ENCODE measurements at places on chromosomes 2 and 18.

DNA sequence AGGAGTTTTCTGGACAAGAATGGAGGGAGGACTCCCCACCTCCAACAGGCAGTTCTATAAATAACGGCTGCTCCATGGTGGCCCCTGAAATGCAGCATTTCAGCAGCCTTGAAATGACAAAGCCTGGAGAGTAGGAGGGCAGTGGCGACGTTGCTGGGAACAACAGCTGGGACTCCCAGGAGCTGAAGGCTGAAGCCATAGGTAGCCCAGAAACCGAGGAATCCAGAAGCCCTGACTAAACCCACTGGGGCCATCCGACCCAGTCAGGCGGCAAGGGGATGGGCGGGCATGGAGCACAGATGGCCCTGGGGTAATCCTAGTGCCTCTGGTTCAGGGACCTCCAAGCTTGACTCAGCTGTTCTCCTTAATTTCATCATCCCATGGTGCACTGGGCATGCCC is 9.0 kb downstream of the PRKAG3 start:
- H3K4me3 ChIP-seq: no peak overlapping the region
- no peak for DNase-seq
- H3K27me3 ChIP-seq: peaks cover 33% of the 10 kb centered on the region
- no peak overlapping the region for H3K27ac ChIP-seq

DNA sequence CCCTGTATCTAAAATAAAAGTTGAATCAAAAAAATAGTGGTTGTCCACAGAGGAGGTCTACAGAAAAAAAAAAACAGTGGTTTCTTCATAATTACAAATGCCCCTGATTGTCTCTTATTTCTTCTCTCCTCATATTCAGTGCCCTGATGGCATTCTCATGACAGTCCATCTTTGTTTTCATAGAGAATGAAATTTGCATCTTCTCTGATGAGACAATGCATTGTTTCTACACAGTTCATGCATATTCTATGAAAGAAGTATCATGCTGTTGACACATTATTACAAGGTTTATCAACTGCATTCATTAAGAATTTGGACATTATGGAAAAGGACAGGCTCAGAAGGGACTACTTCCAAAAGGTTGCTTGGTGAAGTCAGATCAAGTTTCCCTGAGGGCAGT is 59.5 kb downstream of the LHCGR start:
- no peak overlapping the region for H3K27ac ChIP-seq
- DNase-seq: no peak
- H3K4me1 ChIP-seq: no peaks in the 10 kb centered on the region
- no peak overlapping the region for H3K4me3 ChIP-seq
- no peaks in the 10 kb centered on the region for H3K36me3 ChIP-seq

DNA sequence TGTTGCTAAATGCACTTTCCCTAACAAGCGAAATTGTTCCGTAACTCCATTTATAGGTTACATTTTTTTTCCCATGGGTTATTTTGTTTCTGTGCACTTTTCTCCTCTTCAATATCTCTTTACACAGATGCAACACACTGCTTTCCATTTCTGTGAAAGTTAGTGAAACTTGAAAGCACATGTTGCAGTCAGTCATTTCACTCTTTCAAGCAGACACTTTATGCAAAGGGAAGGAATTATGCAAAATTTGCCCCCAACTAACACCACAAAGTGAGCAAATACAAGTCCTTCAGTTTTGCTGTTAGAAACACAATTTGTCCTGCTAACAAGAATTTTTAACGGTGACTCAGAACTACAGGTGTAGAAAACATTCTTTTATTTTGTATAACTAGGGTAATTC is 124.8 kb downstream of the PTH2R start:
- H3K36me3 ChIP-seq: no peaks in the 10 kb centered on the region
- DNase-seq: no peak
- H3K4me1 ChIP-seq: no peaks in the 10 kb centered on the region
- no peak overlapping the region for H3K4me3 ChIP-seq

- H3K27ac ChIP-seq: no peak overlapping the region
- H3K4me1 ChIP-seq: no peaks in the 10 kb centered on the region
- H3K27me3 ChIP-seq: no peaks in the 10 kb centered on the region
- no peak for DNase-seq
- no peak overlapping the region for H3K4me3 ChIP-seq
These were observed 8.1 kb downstream of the FBXO48 start for GRCh38 chr2:68458981-68459380.

DNA sequence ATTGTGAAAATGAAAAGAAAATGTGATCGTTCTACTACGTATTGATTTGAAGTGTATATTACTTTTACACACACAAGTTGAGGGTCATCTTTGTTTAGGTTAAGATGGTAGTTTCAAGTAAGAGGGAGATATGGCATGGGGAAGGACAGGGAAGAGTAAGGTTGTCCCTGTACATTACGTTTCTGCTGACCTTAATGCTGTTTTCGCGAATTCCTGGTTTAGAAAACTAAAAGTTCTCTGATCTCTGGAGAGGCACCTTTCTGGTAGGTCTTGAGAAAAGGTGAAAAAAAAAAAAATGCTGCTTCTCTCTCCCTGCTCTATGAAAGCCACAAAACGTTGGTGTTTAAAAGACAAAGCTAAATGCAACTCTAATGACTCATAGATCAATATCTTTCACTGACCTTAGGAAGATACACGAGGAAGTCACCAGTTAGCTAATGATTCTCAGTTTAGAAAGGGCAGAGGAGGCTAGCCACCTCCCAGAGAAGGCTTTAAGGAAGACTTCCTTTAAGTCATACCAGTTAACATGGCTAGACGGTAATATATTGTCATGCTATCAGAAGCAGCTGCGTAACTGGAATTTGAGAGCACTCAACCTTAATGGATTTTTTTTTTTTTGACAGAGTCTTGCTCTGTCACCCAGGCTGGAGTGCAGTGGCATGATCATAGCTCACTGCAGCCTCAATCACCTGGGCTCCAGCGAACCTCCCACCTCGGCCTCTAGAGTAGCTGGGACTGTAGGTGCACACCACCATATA is 13.2 kb downstream of the TXNDC2 start:
- H3K4me3 ChIP-seq: no peak overlapping the region
- peaks cover 14% of the 10 kb centered on the region for H3K4me1 ChIP-seq
- DNase-seq: no peak
- H3K27ac ChIP-seq: no peak overlapping the region
- no peaks in the 10 kb centered on the region for H3K27me3 ChIP-seq
- no peaks in the 10 kb centered on the region for H3K36me3 ChIP-seq

DNA sequence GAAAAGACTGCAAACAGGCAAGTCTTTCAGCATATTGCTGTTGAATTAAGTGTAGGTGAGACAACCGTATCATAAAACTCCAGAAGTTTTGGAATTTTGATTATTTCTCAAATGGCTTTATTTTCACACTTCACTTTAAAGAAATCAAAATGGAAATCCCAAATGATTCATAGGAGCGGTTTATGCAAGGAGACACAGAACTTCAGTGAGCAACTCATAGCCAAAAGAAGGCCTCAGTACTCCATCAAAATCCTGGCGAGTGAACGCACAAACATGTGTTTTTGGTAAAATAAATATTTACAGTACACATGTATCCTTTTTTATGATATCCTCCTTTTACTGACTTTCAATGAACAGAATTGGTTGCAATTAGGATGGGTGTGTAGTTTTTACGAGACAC is 140.4 kb upstream of the APCDD1 start:
- H3K36me3 ChIP-seq: no peaks in the 10 kb centered on the region
- no peak overlapping the region for H3K4me3 ChIP-seq
- no peaks in the 10 kb centered on the region for H3K4me1 ChIP-seq
- H3K27ac ChIP-seq: no peak overlapping the region
- H3K27me3 ChIP-seq: peaks cover 4% of the 10 kb centered on the region

- H3K27me3 ChIP-seq: peaks cover 24% of the 10 kb centered on the region
- no peaks in the 10 kb centered on the region for H3K36me3 ChIP-seq
- peak overlapping the region; percentile 30 for H3K4me3 ChIP-seq
- peak; percentile 63 for DNase-seq
- H3K27ac ChIP-seq: no peak overlapping the region
- no peaks in the 10 kb centered on the region for H3K4me1 ChIP-seq
These were observed 117.1 kb upstream of the STPG4 start for GRCh38 chr2:47272031-47272864.

DNA sequence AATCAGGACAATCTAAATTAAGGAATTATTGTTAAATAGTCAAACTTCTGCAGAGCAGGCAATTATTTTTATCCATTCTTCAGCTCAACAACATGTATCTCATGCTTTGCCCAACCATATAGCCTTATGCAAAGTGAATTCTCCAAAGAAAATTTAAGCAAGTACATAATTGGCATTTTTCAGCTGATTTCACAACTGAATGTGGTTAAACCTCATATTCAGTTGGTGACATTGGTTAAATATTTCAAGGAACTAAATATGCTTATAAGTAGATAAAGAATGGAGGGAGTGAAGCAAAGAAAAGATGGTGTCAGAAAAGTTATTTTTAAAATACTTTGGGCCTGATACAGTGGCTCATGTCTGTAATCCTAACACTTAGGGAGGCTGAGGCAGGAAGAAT is 816.2 kb downstream of the NRXN1 start:
- no peaks in the 10 kb centered on the region for H3K4me1 ChIP-seq
- no peak overlapping the region for H3K4me3 ChIP-seq

DNA sequence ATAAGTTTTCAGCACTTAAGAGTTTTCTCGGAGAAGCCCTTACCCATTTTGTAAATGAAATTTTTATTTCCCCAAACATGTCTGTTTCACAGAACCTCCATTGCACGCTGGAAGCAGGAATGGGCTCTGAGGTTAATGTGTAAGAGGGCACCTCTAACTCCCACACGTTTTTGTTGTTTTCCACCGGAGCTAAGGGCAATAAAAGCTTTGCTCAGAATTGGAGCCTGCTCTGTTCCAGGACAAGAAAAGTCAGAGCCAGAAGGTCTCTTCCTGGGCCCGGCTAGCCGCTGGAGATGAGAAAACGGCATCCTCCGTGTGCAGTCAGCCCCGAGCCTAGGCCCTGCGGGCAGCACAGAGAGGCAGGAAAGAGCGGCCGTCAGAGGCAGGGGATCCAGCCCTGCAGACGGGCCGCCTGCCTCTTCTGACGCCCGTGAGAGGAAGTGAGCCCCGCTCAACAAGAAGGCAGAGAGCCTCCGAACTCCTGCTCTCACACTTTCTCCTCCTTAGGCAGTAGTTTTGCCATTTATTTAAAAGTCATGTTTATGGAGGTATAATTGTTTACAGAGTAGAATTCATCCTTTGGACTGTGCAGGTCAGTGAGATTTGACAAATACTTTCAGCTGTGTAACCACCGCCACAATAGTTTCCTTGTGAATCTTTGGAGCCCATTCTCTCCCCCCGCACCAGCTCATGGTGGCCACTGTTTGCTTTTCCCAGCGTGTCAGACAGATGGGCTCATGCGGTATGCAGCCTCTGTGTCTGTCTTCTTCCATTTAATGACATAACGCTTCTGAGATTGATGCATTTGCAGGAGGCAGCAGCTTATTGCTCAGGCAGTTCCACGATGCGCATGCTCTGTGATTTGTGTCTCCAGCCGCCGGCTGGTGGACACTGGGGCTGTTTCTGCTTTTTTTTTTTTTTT is 117.3 kb downstream of the GALR1 start:
- no peaks in the 10 kb centered on the region for H3K4me1 ChIP-seq
- no peak for DNase-seq
- no peaks in the 10 kb centered on the region for H3K36me3 ChIP-seq
- no peak overlapping the region for H3K27ac ChIP-seq
- no peak overlapping the region for H3K4me3 ChIP-seq

DNA sequence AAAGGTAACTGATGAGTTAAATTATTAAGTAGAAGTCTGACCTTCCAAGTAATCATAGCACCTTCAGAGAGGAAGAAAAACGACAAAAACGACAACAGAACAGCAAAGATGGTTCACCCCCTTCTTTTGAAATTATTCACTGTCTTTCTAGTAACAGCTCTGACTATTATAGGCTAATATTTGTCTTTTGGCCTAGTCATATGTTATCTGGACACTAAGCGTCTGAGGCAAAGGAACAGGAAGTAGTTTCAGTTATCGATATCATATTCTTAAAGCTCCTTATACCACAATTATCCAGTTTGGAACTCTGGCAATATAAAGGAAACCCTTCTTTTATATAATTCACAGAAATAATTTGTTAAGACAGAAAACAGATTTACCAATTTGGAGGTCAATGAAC is 27.6 kb upstream of the SLC40A1 start:
- H3K4me1 ChIP-seq: no peaks in the 10 kb centered on the region
- no peak for DNase-seq
- no peak overlapping the region for H3K27ac ChIP-seq
- peaks cover 4% of the 10 kb centered on the region for H3K27me3 ChIP-seq
- no peaks in the 10 kb centered on the region for H3K36me3 ChIP-seq
- H3K4me3 ChIP-seq: no peak overlapping the region

- no peak overlapping the region for H3K27ac ChIP-seq
- no peaks in the 10 kb centered on the region for H3K36me3 ChIP-seq
- no peaks in the 10 kb centered on the region for H3K4me1 ChIP-seq
- no peak overlapping the region for H3K4me3 ChIP-seq
These were observed 106.4 kb upstream of the DAPL1 start for GRCh38 chr2:158688721-158689120.

DNA sequence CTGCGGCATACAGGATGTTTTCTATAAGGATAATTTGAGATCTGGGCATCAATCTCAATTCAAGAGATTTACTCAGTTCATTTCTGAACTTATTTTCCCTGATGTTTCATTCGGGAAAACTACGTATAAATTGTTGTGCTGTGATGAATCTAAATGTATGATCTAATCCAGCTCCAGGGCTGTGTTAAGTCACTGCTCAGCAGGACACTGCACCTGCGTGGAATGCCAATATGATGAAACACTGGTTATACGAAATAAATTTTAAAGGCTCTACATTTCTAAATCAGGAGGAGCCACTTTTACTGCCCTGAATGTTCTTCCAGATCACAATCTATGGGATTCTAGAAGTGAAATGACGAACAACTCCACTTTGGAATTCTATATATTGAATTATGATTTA is 259.0 kb downstream of the HNMT start:
- no peak for DNase-seq
- no peaks in the 10 kb centered on the region for H3K36me3 ChIP-seq
- H3K27me3 ChIP-seq: no peaks in the 10 kb centered on the region
- H3K27ac ChIP-seq: no peak overlapping the region
- H3K4me3 ChIP-seq: no peak overlapping the region

- H3K4me1 ChIP-seq: no peaks in the 10 kb centered on the region
- H3K27ac ChIP-seq: no peak overlapping the region
- DNase-seq: no peak
- H3K4me3 ChIP-seq: no peak overlapping the region
- no peaks in the 10 kb centered on the region for H3K36me3 ChIP-seq
These were observed 267.6 kb downstream of the SRBD1 start for GRCh38 chr2:45343251-45344017.

DNA sequence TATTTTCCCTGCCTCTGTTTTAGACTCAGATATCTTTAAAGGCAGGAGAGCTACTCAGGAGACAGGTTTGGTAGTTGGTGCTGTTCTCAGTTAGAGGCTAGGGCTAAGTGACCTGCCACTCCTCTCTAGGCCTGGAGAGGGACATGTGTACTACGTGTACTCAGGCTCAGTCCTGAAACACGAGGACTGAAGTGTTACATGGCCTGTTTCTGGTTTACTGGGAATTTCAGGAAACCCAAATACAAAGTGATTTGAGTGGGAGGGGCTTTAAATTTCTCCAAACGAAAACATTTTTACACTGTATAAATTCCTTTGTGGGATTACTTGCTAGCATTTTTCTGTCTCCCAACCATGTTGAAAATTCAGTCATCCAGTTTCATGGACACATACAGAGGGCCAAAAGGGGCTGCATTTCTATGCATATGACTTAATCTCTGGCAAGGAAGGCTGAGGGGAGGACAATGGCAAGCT is 343.3 kb downstream of the CYP26B1 start:
- H3K27me3 ChIP-seq: no peaks in the 10 kb centered on the region
- no peak for DNase-seq
- H3K36me3 ChIP-seq: no peaks in the 10 kb centered on the region

- peaks cover 51% of the 10 kb centered on the region for H3K36me3 ChIP-seq
- H3K4me3 ChIP-seq: no peak overlapping the region
- H3K27ac ChIP-seq: no peak overlapping the region
- no peaks in the 10 kb centered on the region for H3K27me3 ChIP-seq
These were observed 3.9 kb downstream of the UBXN4 start for GRCh38 chr2:135745545-135745944.

All from activated naive CD4-positive, alpha-beta T cell treated with anti-CD3 and anti-CD28 coated beads, Interleukin-2, amount 10 ng/mL, durations not matched to agents 7 days and 5 days (primary cell).